ENCODE measurements at places on chromosomes 1 and 21.
A peak's percentile ranks its signal among the peaks of the same experiment; 100 is the strongest.

GRCh38 chr1:161307230-161307768, 2.5 kb downstream of the MPZ start:
- no peak for DNase-seq

DNA sequence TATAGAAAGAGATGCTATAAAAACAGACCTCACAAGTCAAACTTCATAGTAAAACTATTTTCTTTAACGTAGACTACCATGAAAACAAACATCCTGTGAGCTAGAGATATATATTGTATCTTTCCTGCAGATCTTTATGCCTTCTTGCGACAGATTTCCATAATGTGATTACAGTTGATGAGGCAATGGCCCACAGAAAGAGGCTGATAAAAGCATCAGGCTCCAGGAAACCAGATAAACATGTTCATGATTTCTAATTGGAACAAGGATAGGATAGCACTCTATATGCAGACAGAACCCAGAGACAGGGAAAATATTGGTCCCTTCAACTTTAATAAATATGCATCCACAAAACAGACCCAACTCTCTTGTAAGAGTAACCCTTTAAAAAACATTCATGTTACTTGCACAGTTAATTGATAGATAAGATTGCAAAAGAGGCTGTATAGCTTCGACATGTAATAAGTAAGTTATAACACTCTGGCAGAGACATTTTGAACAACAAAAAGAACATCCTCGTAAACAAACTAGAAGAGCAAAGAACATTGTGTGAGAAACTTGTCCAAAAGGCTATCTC, 329.4 kb downstream of the AGBL4 start:
- DNase-seq: no peak

DNA sequence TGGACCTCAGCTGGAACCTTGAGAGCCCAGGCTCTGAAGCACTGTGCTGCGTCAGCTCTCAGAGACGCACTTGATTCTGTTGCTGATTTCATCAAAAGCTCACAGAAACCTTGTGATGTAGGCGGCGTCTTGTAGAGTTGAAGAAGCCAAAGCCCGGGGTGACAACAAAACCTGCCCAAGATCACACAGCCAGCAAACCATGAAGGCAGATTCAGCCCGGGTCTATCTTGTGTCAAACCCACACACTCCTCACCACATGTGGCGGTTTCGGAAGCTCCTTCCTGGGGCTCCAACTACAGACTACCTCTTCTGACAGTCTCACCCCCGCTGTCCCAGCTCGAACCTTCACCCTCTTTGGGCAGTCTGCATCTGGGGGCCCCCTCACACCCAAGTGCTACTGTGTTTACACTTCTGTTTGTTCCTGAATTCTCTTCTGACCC, 50.4 kb downstream of the TENT5C start:
- DNase-seq: peak; percentile 95

GRCh38 chr1:3403011-3403345, 51.5 kb upstream of the ARHGEF16 start:
- no peak for DNase-seq

DNA sequence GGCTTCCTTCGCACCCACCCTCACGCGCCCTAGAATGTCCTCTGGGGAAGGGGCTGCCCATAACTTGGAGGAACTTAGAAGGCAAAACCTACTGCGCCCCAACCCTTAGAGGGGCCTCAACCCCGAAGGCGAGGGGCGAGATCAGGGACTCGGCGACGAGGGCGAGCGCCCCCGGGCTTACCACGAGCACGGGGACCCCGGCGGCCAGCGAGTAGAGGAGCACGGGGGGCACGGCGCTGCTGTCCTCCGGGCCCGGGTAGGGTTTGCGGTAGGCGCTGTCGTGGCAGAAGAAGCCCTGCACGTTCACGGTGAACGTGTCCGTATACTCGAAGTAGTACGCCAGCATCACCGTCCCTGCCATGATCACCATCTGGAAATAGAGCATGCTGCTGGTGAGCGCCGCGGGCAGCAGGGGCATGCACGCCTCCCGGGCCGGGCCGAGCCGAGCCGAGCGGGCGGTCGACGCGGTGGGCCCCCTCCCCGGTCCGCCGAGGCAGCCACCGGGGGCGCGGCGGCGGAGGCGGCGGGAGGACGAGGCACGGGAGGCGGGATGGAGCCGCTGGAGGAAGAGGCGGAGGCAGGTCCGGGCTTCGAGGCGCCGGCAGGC, 304 bp downstream of the PLPPR5 start:
- DNase-seq: no peak
